Sigmoid colon (tissue), 7 donors: ENCODE measurements at places on chromosomes 5 and 9. TPM values are rescaled to one million over a fixed set of nuclear protein-coding genes. Genes with fewer than 3 reads are reported as not detected.

The HARS1 gene
- 54.2 TPM for total RNA-seq

The SCGB3A2 gene
- total RNA-seq, result not detected

The ENHO gene
- total RNA-seq, result not detected

The ECM2 gene
- 7.5 TPM for total RNA-seq

The MEIKIN gene
- total RNA-seq, result not detected
